ENCODE measurements at places on chromosomes 16 and 17. TPM values are rescaled to one million over a fixed set of nuclear protein-coding genes. Genes with fewer than 3 reads are reported as not detected.

MRM3 gene
- 13.8 TPM for polyA plus RNA-seq

IGFALS gene
- 1.2 TPM for polyA plus RNA-seq

PLA2G10 gene
- 10.1 TPM for polyA plus RNA-seq

ZFPM1 gene
- polyA plus RNA-seq: 3.6 TPM

NPIPB12 gene
- 54.8 TPM for polyA plus RNA-seq

NOG gene
- 0.85 TPM for polyA plus RNA-seq

TBC1D3L gene
- polyA plus RNA-seq: 19.7 TPM

MT1F gene
- polyA plus RNA-seq: 10.9 TPM

PRRT2 gene
- 0.49 TPM for polyA plus RNA-seq

UQCRC2 gene
- polyA plus RNA-seq: 69.3 TPM

C16orf96 gene
- 0.03 TPM for polyA plus RNA-seq

CDRT15 gene
- not detected for polyA plus RNA-seq

TRAPPC1 gene
- polyA plus RNA-seq: 213 TPM

SOX15 gene
- polyA plus RNA-seq: 1.1 TPM

KRTAP9-2 gene
- not detected for polyA plus RNA-seq

TBC1D3D gene
- polyA plus RNA-seq: 1.8 TPM

ZBTB4 gene
- 26.5 TPM for polyA plus RNA-seq

KRT39 gene
- polyA plus RNA-seq: not detected

CCL1 gene
- not detected for polyA plus RNA-seq

LLGL2 gene
- 195 TPM for polyA plus RNA-seq

SLFN12L gene
- 0.59 TPM for polyA plus RNA-seq

Measured in lung (tissue), 17 donors.